ENCODE measurements at places on chromosomes 3 and 15.

- DNase-seq: peak; percentile 36
Observed at GRCh38 chr15:33679061-33679460, 289.2 kb upstream of the CHRM5 start.

DNA sequence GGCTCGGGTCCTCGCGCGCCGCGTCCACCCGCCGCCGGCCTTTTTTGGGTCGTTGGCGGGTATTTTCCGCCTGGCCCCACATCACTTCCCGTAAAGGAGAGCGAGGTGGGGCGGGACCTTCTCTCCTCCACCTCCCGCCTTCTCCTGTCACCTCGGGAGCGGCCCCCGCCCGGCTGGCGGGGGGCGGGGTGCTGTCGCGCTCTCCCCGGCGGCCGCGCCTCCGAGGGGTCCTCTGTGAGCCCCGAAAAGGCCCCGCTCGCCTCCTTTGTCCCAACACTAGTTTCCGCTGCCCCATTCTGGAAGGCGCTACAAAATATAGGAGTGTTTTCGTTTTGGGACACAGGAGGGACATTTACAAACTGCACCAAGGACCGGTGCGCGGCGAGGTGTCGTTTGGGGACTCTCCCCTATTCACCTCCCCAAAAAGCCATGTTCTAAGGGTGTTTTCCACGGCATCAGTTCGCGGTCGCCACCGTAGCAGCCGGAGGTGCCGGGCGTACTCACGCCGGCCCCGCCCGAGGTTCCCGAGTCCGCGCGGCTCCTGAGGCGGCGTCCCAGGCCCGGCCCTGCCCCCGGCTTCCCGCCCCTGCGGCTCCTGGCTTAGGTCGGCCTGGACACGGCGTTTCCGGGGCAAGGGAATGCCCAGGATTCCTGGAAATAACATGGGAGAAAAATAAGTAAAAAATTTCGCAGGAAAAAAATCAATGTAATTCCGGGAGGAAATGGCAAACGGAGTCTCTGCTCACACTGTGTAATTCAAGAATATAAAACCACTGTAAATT lies at the start of gene RAB27A:
TSS of gene RAB27A (minus strand) at position 68 of the 782 bp plus-strand sequence. CDS start 54,879 bp downstream, outside the sequence.
- peak; percentile 46 for DNase-seq

- DNase-seq: no peak
Observed at GRCh38 chr3:62167566-62168262, 205.6 kb downstream of the FEZF2 start.

DNA sequence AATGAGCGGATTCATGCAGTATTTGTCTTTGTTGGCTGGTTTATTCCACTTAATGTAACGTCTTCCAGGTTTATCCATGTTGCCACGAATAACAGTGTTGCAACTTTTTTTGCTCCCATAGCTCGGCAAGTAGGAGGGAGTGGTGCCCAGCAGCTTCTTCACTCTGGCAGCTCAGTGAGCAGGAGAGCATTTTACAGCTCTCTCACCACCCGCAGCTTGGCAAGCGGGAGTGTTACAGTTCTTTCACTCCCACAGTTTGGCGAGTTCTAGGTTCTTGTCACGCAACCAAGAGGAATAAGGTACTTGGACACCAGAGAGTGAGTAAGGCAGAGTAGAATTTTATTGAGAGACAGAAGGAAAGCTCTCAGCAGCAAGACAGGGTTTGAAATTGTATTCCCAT lies 935.2 kb downstream of the TBL1XR1 start:
- DNase-seq: no peak

GRCh38 chr3:172140499-172141391 lies 101.4 kb downstream of the FNDC3B start:
- DNase-seq: no peak

DNA sequence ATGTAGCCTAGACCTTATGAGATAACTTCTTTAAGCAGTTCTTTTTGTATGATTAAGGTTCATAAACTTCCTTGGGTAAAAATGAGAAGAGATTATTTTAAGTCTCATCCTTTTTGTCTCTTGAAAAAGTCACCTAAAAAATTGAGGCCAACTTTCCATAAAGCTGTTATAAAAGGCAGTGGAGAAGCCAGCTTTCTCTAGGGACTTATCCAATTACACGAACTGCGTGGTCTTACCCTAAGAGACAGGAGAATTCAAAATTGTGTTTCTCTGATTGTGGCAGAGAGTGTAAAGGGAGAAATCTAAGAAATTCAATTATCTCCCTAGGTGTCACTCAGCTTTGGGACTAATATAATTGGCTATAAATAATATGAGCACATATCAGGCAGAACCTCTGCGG lies 262.0 kb downstream of the SHOX2 start:
- no peak for DNase-seq

GRCh38 chr15:40372981-40373380 lies 9.5 kb upstream of the KNSTRN start:
- DNase-seq: no peak

GRCh38 chr3:138332472-138333073 lies 2.9 kb upstream of the NME9 start:
- DNase-seq: peak; percentile 39

GRCh38 chr3:178350763-178351162 lies 185.5 kb upstream of the KCNMB2 start:
- DNase-seq: no peak

DNA sequence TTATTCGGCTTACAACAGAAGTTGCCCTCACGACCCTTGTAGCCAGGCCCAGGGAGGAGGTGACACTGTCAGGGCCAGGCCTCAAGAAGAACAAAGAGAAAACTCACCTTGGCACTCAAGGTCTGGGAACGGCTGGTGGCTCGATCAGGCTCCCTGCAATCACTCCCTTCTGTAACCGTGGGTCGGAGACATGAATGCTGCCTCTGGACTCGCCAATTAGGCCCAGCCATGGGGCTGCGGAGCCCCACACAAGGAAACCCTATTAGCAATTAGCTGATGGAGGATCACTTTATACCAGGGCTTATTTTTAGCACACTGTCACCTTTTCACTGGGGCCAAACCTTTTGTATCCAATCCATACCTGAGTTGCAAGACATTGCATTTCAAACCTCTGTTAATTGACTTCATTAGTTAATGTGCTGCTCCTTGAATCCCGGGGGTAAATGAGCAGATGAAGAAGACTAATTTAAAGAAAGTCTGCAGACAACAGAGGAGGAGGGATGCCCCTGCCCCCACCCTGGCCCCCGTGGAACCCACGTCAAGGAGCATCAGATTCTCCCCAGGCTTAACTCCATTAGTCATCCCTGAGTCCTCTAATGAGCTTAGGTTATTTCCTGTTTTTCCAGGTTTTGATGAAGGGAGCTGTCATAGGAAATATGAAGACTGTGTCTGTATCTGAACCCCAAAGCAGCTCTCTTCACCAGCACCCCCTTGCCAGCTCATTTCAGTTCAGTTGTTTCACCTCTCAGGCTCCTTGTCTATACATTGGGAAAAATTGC lies 255.3 kb downstream of the RORA start:
- DNase-seq: no peak

- DNase-seq: no peak
Observed at GRCh38 chr3:32411442-32411841, 19.8 kb downstream of the CMTM7 start.

- no peak for DNase-seq
Observed at GRCh38 chr3:71099997-71100719, 483.4 kb downstream of the FOXP1 start.

DNA sequence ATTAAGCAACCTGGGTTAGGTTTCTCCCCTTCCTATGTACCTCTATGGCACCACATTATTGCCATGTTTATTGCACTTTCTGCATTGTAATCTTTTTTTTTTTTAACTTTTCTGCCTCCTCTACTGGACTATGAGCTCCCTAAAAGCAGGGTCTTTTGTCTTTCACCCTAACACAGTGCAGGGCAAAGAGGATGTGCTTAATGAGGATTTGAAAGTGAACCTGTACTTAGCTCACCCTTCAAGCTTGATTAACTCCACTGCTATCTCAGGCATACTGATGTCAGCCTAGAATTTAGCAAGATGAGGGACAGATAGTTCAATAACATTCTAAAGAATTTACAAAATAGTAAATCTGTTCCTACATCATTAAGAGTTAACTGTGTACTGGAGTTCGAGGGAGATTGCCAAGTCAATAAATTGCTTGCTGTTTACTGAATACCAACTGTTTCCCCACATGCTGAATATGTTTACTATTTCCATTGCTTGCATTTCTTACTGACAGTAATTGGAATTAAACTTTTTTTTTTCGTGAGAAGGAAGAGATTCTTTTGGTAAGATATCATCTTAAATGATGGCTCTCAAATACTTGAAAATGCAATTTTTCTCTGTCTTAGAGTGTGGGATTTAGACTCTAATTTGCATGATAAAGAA lies 15.7 kb upstream of the PPARG start:
- DNase-seq: no peak

DNA sequence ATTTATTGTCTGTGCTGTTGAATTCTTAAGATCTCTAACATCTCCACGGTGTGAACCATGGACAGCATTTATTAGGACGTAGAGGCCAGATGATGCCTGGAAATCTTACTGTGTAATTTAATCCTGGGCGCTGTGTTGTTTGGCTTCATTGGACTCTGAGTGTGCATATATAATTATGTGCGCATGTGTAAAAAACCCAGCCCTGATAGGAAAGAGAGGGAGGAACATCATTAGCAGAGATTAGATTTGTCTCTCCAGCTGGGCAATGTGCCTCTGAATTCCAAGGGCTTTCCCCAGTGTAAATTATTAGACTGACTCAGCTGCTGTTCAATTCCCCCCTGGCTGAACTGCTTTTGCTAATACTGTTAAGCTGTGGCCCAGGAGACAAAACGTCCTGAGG lies 39.6 kb downstream of the MAP3K13 start:
- no peak for DNase-seq

DNA sequence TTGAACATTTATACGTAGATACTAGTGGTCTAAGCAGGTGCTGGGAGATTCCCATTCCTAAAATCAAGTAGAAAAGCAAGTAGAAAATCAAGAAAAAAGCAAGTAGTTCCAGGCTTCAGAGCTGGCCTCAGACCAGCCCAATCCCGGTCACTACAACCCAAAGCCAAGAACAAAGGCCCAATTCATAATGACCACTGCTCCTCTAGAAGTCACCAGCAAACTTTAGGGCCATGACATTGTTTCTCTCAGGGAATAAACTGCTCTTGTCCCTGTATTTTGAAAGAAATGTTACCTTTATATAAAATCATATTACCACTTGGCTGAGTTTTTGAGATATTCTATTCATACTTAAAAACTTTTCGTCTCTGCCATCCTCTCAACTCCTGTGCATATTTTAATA lies 106.3 kb upstream of the IL12A start:
- no peak for DNase-seq

- DNase-seq: no peak
Observed at GRCh38 chr15:42707873-42708544, 28.9 kb downstream of the CDAN1 start.

GRCh38 chr3:124664804-124665203 lies 65.4 kb upstream of the UMPS start:
- no peak for DNase-seq

DNA sequence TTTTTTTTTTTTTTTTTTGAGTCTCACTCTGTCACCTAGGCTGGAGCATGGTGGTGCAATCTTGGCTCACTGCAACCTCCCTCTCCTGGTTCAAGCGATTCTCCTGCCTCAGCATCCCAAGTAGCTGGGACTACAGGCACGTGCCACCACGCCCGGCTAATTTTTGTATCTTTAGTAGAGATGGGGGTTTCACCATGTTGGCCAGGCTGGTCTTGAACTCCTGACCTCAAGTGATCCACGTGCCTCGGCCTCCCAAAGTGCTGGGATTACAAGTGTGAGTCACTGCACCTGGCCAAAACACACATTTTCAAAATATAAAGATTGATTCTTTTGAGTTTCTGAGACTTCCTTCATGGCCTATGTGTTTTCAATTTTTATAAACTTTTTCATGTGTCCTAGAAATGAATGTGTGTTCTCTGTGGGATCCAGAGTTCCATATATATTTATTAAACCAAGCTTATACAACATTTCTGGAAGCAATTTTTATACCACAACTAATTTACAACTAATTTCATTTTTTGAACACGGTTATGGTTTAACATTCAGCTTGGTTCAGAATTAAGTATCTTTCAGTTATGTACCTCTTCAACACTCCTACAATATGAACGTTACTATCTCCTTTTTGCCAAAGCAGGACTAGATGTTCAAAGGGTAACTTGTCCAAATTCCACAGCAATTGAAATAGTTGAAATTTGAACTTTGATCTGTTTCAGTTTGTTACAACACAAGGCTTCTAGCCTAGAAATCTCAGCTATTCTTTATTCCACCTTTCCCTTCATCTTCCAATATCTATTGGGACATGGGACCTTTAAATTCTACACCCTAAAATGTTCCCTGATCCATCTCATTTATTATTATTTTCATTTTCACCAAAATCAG lies 1.5 kb downstream of the ACAD11 start:
- no peak for DNase-seq

GRCh38 chr15:91537856-91538255 lies 315.7 kb upstream of the SLCO3A1 start:
- DNase-seq: no peak

- DNase-seq: no peak
Observed at GRCh38 chr15:71228403-71228802, 113.1 kb downstream of the THSD4 start.

DNA sequence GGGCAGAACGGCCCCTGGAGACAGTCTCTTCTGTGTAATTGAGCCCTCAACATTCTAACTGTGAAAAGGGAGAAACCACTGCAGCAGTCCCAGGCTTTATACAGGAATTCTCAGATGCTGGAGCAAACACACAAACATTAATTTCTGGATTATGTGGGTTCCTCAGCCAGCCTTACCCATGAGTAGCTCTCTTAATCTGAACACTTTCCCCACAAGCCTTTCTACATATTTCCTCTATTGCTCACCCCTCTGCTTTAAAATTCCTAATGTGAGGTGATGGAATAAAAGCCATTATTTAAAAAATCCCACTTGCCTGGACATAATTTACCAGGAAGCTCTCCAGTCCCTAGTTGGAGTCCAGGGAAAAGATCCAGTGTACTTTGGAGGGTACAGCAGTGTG lies 139.0 kb downstream of the CTNNB1 start:
- DNase-seq: no peak

GRCh38 chr15:44340410-44340809 lies 51.9 kb downstream of the GOLM2 start:
- DNase-seq: no peak

- DNase-seq: no peak
Observed at GRCh38 chr3:9826815-9827573, 16.8 kb downstream of the RPUSD3 start.

GRCh38 chr15:75666823-75667501 lies 19.2 kb downstream of the SNX33 start:
- DNase-seq: peak; percentile 87

DNA sequence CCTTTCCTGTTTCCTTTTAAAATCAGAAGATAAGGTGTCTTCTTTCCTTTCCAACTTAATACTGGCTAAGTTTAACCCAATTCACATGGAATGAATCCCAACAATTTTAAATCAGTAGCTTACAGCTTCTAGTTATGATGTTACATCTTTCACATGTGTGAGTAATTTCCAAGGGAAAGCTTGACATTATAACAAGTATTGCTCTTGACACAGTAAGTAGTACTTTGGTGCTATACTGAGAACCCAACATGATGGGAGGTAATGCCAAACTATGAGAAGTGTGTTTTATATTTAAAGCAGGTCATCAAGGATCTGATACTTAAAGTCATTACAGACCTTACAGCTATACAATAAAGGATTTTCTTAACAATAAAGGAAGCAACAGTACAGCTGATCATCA lies 29.1 kb downstream of the RABL3 start:
- DNase-seq: no peak

All from SW480 (cell line).